ENCODE measurements at places on chromosomes 1 and 21.
A peak's percentile ranks its signal among the peaks of the same experiment; 100 is the strongest.

DNA sequence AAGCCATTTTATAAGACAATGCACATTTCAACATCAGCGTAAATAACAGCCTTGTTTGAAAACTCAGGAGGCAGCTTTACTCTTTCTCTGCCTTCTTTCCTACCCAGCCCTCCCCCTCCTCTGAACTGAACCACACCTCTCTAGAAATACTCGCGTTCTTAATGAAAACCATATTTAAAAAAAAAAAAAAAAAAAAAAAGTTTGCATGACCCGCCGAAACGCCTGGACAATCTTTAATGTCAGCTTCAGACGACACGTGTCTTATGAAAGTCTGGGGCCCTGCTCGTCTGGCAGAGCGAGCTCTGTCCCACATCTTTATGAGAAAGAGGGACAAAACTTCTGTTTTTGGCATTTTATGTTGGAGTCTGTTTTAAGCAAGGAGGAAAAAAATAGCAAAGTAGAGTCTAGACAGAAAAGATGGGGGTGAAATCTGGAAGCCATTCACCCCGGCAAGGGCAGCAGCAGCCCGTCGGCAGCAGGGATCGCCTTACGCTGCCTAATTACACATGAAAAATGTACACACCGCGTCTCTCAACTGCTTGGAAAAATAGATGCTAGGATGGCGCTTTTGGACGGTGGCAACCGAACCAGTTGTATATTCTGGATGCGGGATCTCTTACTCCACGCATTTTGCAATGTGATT, 130.4 kb upstream of the ETS2 start:
- DNase-seq: no peak

DNA sequence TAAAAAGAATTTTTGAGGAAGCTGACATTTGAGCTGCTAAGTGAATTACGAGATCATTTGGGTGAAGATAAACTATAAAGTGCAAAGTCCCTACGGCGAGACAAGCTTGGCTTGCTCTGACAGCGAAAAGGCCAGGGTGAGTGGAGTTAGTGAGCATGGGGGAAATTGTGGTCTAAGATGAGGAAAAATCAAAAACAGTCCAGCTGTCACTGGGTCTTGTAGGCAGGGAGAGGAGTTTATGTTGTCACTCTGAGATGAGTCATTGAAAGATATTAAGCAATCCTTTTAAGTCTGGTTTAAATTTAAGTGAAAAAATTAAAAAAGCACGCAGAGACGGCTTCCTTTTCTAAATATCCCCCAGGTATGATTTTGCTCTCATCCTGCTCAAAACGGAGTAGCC, 601.9 kb downstream of the MRPL39 start:
- DNase-seq: no peak

DNA sequence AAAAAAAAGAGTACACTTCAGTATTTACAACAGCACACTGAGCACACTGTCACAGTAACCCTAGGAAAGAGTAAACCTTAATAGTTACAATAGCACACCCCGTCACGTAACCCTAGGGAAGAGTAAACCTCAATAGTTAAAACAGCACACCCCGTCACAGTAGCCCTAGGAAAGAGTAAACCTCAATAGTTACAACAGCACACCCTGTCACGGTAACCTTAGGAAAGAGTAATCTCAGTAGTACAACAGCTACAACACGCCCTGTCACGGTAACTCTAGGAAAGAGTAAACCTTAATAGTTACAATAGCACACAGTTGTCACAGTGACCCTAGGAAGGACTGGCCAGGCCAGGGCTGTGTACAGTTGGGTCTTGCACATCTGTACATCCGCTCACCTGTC, 3.0 kb downstream of the CDK11A start:
- DNase-seq: no peak

DNA sequence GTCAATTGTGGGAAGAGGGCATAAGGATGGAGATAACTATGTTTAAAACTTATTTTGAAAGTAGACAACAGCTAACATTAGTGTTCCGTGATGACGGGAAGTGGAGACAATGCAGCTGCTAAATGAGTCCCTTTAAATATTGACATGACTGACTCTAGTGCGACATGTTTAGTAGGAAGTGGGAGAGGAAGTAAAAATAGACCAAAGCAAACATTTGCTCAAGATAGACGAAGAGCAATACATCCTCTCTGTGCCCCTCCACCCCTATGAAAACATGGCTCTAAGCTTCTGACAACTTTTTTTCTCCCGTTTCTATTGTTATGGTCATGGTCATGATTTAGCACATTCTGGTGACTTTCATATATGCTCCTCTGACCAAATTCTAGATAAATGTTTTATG, 60.0 kb upstream of the HMCN1 start:
- no peak for DNase-seq

DNA sequence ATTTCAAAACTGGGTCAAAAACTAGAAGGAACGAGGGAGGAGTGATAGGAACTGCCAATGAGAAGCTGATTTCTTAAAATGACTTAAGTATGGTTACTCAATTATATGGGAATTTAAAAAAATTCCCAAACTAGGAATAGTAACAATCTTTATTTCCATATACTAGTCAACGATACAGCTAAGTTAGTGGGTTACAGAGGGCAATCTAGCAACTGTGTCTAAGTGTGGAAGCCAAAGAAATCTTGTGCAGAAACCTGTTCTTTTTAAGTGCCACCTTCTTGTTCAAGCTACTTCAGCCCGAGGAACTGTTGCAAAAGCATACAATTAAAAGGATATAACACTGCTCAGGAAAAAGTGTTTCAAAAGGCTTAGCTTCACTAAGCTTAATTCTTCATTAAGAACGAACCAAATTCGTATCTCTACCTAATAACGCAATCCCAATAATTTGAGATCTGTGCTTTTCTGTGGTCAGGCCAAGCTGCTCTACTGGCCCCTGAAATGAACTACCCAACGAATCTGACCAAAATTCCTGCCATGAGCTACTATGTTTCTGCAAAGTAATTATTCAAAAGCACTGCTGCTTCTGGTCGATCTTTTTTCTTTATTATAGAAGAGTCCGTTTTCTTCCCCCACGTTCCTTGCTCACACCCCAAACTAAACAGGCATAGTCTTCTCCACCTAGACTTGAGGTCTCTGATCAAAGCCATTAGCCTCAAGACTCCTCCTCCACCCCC, 1.8 kb downstream of the USP24 start:
- peak; percentile 40 for DNase-seq

GRCh38 chr1:108149796-108150467, 50.2 kb downstream of the SLC25A24 start:
- DNase-seq: no peak

DNA sequence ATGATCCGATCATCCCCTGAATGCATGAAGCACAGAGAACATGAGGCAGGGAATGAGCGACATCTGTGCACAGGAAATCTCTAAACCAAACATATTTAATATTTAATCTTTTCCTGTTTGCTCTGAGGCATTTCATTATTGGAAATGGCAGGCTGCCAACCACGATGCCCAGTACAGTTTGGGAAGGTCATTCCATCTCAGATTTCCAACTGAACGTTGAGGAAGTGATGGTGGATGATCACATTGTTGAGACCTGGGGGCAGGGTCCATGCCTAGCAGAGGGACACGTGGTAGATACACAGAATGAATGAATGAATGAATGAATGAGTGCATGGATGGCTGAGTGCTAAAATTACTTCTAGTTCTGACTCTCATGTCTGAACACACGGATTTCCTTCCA, 15.9 kb upstream of the FASLG start:
- DNase-seq: no peak

- DNase-seq: no peak
Observed at GRCh38 chr1:185719021-185719420, 15.2 kb upstream of the HMCN1 start.

GRCh38 chr1:206066479-206067171, 13.7 kb downstream of the RHEX start:
- DNase-seq: no peak

DNA sequence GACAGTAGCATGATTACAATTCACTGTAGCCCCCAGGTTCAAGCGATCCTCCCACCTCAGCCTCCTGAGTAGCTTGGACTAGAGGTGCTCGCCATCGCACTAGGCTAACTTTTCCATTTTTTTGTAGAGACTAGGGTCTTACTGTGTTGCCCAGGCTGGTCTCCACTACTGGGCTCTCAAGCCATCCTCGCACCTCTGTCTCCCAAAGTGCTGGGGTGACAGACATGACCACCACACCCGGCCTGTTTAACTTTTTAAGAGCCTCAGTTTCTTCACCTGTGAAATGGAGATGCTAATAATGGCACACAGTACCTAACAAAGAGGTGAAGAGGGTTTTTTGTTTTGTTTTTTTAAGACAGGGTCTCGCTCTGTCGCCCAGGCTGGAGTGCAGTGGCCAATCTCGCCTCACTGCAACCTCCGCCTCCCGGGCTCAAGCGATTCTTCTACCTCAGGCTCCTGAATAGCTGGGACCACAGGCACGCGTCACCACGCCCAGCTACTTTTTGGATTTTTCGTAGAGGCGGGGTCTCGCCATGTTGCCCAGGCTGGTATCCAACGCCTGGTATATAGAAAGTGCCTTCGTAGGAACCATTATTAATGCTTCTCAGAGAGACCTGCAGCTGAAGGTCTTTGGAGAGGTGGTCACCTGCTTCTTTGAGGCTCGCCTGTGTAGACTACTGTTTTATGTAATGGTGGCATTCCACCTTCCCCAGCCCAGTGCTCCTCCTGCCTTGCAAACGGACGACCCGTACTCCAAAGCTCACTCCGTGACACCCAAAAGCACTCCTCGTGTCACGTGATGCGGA, 567 bp downstream of the PMVK start:
- no peak for DNase-seq

- no peak for DNase-seq
Observed at GRCh38 chr1:119959268-119960220, 63.2 kb upstream of the ADAM30 start.

Data from hematopoietic multipotent progenitor cell treated with erythropoietin and hydrocortisone succinate and interleukin-3 and kit ligand, for 15 days (in vitro differentiated cells).